ENCODE measurements at places on chromosomes 1 and 21. TPM values are rescaled to one million over a fixed set of nuclear protein-coding genes. Genes with fewer than 3 reads are reported as not detected.

TAS1R1 gene
- not detected for total RNA-seq

MARK1 gene
- not detected for total RNA-seq

RCAN3 gene
- total RNA-seq = 61.0 TPM

LDLRAD1 gene
- not detected for total RNA-seq

TDRD10 gene
- not detected for total RNA-seq

S1PR1 gene
- 229 TPM for total RNA-seq
